Sigmoid colon (tissue), 7 donors: ENCODE measurements at places on chromosomes 3 and 15. TPM values are rescaled to one million over a fixed set of nuclear protein-coding genes. Genes with fewer than 3 reads are reported as not detected.

GRCh38 chr3:146139586-146140110 is 21.3 kb downstream of the PLOD2 start:
- DNase-seq, result no peak
- H3K4me3 ChIP-seq, result no peak overlapping the region
- peaks cover 81% of the 10 kb centered on the region for H3K4me1 ChIP-seq
- no peaks in the 10 kb centered on the region for H3K36me3 ChIP-seq
- H3K27me3 ChIP-seq, result no peaks in the 10 kb centered on the region

DNA sequence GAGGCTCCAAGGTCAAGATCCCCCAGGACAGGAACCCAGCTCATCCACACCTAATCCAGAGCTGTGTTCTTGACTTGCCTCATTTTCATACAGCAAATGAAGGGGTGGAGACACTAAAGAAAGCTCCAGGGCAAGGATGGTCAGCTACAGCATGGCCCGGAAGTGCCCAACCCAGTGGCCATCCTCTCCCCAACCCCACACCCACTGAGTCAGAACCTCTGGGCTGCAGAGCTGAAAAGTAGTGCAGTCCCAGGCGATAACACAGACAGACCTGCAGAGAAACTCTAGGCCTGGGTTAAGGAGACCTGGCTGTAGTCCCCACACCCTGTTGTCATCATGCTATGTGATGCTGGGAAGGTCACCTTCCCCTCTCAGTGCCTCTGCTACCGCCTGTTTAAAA is 85.3 kb downstream of the SEMA5B start:
- H3K27ac ChIP-seq, result no peak overlapping the region
- no peaks in the 10 kb centered on the region for H3K4me1 ChIP-seq
- DNase-seq, result no peak
- no peaks in the 10 kb centered on the region for H3K36me3 ChIP-seq

DNA sequence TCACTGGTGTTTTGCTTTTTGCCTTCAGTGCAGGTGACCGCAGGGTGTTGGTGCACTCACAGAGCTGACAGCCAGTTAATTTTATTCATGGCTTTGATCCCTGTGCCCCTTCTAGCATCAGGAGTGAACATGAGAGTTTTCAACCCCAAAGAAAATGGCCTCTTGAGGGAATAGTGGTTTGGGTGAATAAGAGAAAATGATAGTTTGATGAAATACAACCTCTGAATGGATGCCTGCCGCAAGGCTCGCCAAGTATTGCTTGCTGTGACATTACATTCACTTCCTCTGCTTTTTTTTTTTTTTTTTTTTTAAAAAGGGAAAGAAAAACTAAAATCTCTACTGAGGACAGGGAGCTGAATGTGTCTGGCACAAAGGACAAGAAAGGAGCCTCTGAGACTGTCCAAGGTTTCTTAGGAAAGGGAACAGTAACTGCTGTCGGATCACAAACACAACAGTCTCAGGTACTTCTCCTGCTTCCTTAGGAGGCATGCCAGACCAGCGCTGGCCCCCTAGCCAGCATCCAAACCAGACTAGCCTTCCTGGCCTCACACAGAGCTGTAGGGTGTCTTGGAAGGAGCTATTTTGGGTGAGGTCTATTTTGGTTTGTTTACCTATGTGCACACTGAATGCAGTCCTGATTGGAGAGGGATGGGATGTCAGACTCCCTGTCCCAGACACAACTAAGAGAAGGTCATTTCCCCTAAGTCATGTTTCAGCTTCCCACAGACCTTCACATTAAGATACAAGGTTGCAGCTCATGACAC is 29.0 kb downstream of the CCDC80 start:
- no peak overlapping the region for H3K4me3 ChIP-seq
- no peaks in the 10 kb centered on the region for H3K4me1 ChIP-seq
- no peak for DNase-seq
- H3K27ac ChIP-seq, result no peak overlapping the region

Gene EPHA3
- total RNA-seq, result 19.4 TPM

GRCh38 chr3:144200004-144200403 is 228.4 kb downstream of the DIPK2A start:
- H3K4me1 ChIP-seq, result no peaks in the 10 kb centered on the region
- H3K36me3 ChIP-seq, result no peaks in the 10 kb centered on the region
- H3K27me3 ChIP-seq, result no peaks in the 10 kb centered on the region
- H3K27ac ChIP-seq, result no peak overlapping the region

Gene CRYBG3
- 39.1 TPM for total RNA-seq

DNA sequence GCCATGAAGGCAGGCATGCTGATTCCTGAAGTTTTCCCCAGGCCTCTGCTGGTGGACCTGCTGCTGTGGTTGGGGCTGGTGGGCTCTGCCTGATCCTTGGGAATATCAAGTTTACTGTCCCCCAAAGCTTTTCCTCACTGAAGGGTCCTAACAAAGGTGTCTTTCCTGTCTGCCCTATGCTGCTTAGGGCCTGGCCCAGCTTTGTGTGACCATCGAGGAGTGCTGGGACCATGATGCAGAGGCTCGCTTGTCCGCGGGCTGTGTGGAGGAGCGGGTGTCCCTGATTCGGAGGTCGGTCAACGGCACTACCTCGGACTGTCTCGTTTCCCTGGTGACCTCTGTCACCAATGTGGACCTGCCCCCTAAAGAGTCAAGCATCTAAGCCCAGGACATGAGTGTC is 13.2 kb upstream of the EXOG start:
- H3K27me3 ChIP-seq, result no peaks in the 10 kb centered on the region
- H3K36me3 ChIP-seq, result peaks cover 26% of the 10 kb centered on the region
- H3K4me1 ChIP-seq, result no peaks in the 10 kb centered on the region

DNA sequence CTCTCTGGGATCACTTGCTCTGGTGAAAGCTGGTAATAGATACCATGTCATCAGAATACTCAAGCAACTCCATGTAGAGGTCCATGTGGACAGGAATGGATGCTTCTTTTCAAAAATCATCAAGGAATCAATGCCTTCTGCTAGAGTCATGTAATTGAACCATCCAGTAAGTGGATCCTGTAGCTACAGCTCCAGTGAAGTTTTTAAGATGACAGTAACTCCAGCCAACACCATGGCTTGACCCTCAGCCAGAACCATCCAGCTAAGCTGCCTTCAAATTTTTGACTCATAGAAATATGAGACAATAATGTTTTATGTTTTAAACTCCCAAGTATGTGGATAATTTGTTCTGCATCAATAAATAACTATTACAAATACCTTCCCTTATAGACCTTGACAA is 923.7 kb downstream of the EPHA3 start:
- H3K4me3 ChIP-seq, result no peak overlapping the region
- H3K27me3 ChIP-seq, result no peaks in the 10 kb centered on the region
- no peak for DNase-seq
- no peak overlapping the region for H3K27ac ChIP-seq

GRCh38 chr3:133926736-133927539 is 31.3 kb upstream of the RAB6B start:
- peak overlapping the region; percentile 26 for H3K27ac ChIP-seq
- peak overlapping the region; percentile 54 for H3K4me3 ChIP-seq
- peaks cover 14% of the 10 kb centered on the region for H3K4me1 ChIP-seq
- H3K27me3 ChIP-seq, result no peaks in the 10 kb centered on the region
- H3K36me3 ChIP-seq, result no peaks in the 10 kb centered on the region

DNA sequence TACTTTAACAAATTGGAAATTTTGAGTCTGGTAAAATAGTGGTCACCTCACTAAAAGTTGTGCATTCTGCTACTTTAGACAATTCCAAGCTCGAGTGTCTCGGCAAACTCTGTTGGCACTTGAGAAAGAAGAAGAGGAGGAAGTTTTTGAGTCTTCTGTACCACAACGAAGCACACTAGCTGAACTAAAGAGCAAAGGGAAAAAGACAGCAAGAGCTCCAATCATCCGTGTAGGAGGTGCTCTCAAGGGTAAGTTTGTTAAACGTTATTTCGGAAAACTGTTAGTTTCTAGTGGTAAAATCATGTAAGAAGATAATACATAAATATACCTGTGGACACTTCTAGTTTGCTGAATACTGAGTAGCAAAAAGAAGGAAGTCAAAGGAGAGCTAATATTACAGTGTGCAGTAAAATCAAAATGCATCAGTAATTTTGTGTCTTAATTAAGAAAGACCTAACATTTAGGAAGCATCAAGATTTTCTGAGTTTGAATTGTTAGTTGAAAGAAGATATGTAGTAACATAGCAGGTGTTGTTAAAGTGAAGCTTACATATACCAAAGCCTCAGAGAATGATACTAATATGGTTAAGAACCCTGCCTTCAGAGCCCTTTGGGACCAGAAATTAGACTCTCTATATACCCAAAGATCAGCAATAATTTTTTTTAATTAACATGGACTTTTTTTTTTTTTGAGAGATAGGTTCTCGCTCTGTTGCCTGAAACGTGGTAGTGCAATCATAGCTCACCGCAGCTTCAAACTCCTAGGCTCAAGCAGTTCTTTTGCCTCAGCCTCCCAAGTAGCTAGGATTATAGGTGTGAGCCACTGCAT is 23.0 kb downstream of the BUB1B start:
- no peaks in the 10 kb centered on the region for H3K36me3 ChIP-seq
- no peaks in the 10 kb centered on the region for H3K4me1 ChIP-seq
- no peaks in the 10 kb centered on the region for H3K27me3 ChIP-seq

Gene CILP
- 205 TPM for total RNA-seq

DNA sequence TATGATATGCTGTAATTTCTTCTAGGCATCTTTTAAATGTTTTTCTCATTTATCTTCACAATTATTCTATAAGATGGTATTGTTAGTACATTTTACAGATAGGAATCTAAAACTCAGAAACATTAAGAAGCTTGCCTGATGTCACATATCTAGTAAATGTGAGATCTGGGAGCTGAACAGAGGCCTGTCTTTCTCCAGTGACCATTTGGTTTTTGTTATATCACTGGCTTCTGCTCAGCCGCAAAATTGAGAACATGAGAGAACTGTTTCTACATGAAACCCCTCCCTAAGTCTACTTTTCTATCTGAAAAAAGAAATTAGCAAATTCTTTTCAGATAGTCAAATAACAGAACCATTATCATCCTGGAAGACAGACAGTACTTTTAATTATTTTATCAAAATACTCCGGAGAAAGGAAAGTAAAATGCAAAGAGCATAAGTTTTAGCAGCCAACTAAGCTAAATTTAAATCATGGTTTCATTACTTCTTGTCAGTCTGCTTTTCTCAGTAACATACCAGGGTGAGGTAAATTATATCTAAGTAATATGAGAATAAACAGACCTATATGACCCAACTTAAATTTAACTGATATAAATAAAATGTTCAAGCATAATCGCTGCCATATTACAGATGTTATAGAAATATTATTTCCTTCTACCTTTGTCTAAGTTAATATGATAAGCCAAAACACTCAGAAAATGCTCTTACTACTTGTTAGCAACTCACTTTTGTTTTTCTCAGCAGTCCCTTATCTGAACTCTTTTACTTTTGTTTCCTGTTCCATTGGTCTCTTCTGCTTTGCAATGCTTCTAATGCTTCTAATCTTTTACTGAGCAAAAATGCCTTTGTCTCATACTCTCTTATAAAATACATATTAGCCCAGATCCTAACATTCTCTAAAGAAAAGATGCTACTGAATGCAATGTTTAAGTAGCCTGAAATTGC is 68.0 kb upstream of the MBNL1 start:
- H3K4me3 ChIP-seq, result peak overlapping the region; percentile 34
- H3K36me3 ChIP-seq, result no peaks in the 10 kb centered on the region
- DNase-seq, result no peak
- no peaks in the 10 kb centered on the region for H3K4me1 ChIP-seq

GRCh38 chr15:38211249-38211648 is 41.4 kb upstream of the SPRED1 start:
- H3K27ac ChIP-seq, result no peak overlapping the region
- no peaks in the 10 kb centered on the region for H3K27me3 ChIP-seq
- peaks cover 6% of the 10 kb centered on the region for H3K4me1 ChIP-seq
- no peak for DNase-seq
- H3K4me3 ChIP-seq, result no peak overlapping the region

- H3K36me3 ChIP-seq, result no peaks in the 10 kb centered on the region
- H3K27me3 ChIP-seq, result no peaks in the 10 kb centered on the region
- peaks cover 28% of the 10 kb centered on the region for H3K4me1 ChIP-seq
- H3K4me3 ChIP-seq, result no peak overlapping the region
- peak; percentile 86 for DNase-seq
These were observed 14.1 kb downstream of the CTSH start for GRCh38 chr15:78930577-78931388.

Gene ANKUB1
- total RNA-seq, result not detected

GRCh38 chr15:57634290-57634689 is 42.6 kb downstream of the MYZAP start:
- peak overlapping the region; percentile 81 for H3K27ac ChIP-seq
- H3K4me3 ChIP-seq, result no peak overlapping the region
- H3K36me3 ChIP-seq, result peaks cover 17% of the 10 kb centered on the region
- H3K27me3 ChIP-seq, result no peaks in the 10 kb centered on the region
- no peak for DNase-seq
- no peaks in the 10 kb centered on the region for H3K4me1 ChIP-seq

DNA sequence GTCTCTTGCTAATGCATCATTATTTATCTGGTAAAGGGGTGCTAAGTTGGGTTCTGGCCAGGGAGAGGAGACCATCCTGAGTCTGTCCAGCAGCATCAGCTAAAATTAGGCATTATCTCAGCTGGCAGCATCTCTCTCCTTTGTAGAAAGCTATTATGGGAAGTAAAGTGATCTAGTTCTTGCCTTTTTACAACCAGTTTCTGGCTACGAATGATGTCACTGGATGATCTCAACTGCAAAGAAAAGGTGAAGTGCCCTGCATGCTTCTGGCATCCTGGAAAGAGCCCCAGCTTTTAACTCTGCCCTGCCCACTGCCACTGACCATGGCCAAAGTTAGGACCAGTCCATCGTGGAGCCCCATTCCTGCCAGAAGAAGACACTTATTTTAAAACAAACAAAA is 37.1 kb upstream of the IL12A start:
- H3K27ac ChIP-seq, result no peak overlapping the region
- H3K36me3 ChIP-seq, result no peaks in the 10 kb centered on the region
- no peaks in the 10 kb centered on the region for H3K4me1 ChIP-seq
- H3K4me3 ChIP-seq, result no peak overlapping the region
- no peaks in the 10 kb centered on the region for H3K27me3 ChIP-seq
- no peak for DNase-seq

- H3K27me3 ChIP-seq, result no peaks in the 10 kb centered on the region
- no peak for DNase-seq
- H3K27ac ChIP-seq, result no peak overlapping the region
- no peaks in the 10 kb centered on the region for H3K36me3 ChIP-seq
These were observed 195.7 kb downstream of the ZIC4 start for GRCh38 chr3:147210676-147211075.

DNA sequence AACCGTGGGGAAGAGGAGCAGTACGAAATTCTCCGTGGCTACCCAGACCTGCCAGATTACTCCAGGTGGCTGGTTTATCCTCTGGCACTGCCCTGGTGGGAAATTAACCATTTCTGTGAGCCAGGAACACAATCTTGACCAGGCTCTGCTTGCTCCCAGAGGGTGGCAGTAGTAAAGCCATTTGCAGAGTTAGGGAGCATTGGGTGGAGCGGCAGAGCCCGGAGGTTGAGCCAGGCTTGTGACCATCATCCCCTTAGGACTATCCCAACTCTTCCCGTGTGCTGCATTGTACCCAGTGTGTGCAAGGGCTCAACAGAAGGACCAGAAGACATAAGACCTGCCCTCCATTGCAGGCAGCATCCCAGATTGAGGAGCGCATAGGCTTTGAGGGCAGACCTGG is 5.3 kb downstream of the KNG1 start:
- H3K4me1 ChIP-seq, result no peaks in the 10 kb centered on the region
- DNase-seq, result no peak
- no peaks in the 10 kb centered on the region for H3K36me3 ChIP-seq
- H3K4me3 ChIP-seq, result no peak overlapping the region
- H3K27ac ChIP-seq, result no peak overlapping the region
- no peaks in the 10 kb centered on the region for H3K27me3 ChIP-seq
